NCI-H1092 treated with DMSO at 0.1 percent for 48 hours (cell line): ENCODE measurements at places on chromosomes 5 and 9.

GRCh38 chr9:92146610-92147009 is 31.4 kb upstream of the SPTLC1 start:
- DNase-seq = no peak

DNA sequence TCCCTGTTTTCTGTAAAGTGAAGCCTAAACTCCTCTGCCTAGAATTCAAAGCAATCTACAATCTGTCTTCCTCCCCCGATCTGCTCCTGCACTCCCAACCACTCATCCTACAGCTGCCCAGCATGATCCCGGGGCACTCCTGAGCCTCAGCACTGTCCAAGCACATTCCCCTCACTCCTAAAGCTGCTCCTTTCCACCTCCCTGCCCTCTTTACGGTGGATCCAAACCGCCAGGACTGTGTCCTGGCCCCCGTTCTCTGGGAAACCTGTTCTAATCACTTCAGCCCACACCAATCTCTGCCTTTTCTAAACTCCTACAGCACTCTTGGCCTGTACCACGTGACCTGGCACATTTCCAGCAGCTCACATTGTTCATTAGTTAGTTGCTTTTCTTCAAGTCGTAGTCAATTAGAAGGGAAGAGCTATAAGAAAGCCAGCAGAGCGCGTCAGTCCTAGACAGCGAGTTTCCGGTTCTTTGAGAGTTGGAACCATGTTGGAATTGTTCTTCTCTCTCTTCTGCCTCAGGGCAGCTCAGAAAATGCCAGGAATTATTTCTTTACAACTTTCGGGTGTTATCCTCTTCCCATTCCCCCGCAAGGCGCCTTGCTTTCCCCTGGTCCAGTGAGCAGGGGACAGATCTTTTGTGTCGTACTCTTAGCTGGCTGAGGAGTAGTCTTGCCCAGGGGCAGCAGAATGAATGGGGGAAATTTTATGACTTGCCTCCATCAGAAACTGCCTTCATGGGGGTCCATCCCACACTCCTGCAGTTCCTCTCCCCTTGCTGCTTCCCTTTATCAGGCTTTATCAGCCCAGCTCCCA is 60.7 kb downstream of the NRG2 start:
- DNase-seq = no peak

DNA sequence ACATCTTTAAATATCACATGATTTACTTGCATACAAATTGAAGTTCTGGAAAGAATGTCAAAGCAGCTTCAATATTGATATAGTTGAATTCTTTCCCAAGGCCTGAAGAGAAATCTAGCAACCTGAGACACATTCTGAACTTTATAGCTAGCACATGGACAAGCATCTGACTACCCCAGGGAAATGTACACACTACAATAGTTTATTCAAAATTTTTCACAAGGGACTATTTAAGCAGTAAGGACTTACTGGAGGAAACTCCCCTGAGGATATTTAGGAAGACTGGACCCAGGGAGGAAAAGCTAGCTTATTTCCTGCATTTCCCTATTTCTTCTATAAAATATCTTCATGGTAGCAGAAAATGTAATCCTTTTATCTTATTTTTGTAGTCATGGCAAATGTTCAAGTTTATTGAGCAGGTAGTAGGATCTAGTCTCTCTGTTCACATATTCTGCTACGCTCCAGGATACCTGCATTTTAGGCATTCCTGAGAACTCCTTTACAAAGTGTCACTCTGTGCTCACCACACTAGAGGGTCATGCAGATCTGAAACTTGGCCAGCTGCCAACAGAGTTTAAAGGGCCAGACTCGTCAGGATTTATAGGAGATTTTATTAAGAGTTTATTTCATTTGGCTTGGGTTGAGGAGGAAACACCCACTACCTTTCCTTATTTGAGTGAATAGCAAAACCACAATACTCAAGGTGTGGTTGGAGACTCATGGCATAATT is 348.4 kb upstream of the FTMT start:
- DNase-seq = no peak

DNA sequence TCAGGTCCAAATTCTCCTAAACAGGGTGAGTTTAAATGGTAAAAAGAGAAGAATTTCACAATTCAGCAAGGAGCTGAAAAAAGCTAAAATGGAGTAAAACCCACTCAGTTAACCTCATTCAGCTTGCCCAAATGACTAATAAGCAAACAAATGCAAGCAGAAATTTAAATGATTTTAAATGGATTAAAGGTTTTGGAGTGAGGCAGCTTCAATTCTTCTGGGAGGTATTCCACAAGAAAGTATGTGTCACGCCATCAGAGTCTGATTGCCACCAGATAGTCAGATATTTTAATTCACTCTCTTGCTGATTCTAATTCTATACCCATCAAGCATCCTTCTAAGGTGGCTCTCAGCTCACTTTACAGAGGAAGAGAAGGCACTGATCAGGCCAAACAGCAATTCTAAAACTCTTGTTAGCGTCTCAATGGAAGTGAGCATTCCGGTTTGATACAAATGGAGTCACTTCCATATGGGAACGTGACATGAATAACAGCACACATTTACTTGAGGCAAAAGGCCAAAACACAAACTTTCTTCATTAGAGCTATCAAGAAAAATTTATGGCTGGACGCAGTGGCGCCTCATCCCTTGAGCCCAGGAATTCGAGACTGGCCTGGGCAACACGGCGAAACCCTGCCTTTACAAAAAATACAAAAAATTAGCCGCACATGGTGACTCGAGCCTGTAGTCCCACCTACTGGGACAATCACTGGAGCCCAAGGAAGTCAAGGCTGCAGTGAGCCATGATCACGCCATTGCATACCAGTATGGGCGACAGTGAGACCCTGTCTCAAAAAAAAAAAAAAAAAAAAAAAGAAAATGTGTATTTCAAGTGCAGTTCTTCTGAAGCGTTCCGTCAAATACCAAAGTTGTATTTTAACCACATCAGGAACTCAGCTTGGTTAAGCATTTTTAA is 2.0 kb downstream of the CLK4 start:
- DNase-seq = no peak

DNA sequence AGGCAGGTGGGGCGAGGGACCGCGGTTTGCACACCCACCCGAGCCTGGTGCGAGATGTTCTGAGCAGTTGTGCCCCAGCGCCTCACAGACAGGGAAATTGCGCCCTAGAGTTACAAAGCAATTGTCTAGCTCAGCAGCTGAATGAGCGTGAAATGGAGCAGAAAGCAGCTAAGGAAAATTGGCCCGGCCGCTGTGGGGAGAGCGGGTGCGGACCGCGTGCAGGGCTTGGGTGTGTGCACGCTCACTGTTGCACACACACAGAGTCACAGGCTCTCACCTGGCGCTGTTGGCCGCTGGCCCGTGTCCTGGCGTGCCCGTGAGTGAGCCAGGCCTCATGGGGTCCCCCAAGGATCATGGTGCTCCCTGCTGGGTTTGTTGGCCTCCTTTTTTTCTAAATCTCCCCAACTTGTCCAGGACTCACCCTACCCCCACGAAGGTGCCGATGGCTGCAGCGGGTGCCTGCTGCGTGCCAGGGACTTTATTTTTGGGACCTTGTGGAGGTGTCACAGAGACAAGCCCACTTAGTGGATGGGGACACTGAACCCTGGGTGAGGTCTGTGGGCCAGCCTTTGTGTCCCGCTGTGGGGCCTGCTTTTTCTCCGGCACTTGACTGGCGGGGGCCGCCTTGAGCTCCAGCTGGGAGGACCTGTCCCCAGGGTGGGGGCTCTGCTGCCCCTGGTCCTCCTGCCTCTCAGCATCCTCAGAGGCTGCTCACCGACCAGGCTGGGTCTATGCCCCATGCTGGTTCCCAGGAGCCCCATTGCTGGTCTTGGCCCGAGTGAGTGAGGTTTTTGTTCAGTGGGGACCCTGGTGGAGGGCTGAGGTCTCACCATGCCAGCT is 5.2 kb downstream of the RXRA start:
- no peak for DNase-seq

DNA sequence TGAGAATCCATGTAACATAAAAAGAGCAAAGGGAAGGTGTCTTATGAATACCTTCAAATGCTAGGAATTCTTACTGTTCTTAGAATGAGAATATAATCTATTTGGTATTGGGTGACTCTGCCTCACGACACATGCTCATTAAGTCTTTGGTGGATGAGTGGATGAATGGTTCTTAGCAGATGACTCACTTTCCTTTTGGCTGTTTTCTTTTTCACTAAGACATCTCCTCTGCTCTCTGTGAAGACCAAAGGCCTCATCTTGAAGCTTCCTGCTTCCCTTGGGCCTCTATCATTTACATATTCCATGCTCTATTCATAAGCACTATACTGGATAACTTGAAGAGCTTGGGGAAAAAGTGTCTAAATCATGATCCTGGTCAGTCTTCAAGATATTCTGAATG is 468.1 kb downstream of the SPATA31D1 start:
- no peak for DNase-seq

- DNase-seq = no peak
Observed at GRCh38 chr5:160237571-160238093, 8.3 kb downstream of the FABP6 start.

DNA sequence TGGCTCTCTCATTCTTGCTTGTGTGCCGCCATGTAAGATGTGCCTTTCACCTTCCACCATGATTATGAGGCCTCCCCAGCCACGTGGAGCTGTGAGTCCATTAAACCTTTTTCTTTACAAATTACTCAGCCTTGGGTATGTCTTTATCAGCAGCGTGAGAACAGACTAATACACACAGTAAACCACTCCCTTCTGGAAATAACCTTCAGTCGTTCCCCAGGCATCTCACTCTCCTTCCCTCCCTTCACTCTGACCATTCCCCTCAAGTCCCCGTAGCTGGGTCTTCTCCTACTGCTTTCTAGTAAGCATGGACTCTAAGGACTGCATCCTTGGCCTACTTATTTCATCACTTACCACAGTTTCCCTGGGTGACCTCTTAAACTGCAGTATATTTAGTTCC is 493.9 kb downstream of the CCDC171 start:
- no peak for DNase-seq

DNA sequence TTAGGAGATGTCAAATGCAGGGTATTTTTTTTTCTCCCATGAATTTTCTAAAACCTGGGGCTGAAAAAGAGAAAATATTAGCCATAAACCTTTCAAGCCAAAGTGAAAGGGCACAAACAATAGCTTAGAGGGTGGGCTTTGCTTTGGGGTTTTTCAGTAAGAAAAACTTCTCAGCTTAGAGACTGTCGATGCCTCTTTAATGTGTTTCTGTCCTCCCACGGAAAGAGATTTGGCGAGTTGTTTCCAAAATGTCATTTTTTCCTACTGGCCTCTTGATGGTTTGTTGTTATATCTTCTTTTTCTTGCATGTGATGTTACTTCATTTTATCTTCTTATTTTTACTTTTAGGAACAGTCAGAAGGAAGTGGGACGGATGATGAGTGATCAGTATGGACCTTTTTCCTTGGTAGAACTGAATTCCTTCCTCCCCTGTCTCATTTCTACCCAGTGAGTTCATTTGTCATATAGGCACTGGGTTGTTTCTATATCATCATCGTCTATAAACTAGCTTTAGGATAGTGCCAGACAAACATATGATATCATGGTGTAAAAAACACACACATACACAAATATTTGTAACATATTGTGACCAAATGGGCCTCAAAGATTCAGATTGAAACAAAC is 177.3 kb downstream of the SMARCA2 start:
- DNase-seq = no peak

DNA sequence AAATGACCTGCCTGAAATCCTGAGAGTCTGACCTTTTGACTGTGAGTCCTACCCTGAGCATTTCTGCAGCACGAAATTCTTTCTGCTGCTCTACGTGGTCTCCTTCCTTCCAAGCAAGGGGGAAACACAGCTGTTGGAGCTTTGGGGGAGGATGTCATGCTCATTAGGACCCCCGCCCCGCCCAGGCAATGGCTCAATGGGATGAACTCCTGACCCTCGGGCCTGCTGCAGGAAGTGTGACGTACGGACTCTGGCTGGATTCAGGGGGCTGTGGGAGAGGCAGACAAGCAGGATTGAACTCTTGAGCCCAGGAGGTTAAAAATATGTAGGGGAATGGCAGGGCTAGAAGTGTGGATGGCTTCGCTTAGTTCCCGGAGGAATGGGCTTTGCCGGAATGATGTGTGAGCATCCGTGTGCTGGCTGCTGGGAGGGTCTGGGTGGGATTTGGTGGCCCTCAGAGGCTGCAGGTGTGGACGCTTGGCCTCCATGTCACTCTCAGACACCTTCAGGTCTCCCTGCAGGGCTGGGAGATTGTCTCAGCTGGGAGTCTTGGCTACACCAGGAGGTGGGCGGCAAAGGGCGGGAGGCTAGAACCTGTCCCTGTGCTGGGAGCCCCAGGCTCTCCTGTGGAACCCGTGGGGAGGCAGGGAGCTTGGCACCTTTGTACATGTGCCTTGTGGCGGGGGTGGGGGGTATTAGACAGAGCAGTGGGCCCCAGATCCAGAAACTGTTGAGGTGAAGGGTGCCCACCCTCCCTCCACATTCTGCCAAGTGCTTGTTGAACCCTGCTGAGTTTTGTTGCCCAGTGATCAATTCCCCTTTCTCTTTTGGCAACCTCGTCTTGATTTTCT is 26.3 kb downstream of the STC2 start:
- no peak for DNase-seq

DNA sequence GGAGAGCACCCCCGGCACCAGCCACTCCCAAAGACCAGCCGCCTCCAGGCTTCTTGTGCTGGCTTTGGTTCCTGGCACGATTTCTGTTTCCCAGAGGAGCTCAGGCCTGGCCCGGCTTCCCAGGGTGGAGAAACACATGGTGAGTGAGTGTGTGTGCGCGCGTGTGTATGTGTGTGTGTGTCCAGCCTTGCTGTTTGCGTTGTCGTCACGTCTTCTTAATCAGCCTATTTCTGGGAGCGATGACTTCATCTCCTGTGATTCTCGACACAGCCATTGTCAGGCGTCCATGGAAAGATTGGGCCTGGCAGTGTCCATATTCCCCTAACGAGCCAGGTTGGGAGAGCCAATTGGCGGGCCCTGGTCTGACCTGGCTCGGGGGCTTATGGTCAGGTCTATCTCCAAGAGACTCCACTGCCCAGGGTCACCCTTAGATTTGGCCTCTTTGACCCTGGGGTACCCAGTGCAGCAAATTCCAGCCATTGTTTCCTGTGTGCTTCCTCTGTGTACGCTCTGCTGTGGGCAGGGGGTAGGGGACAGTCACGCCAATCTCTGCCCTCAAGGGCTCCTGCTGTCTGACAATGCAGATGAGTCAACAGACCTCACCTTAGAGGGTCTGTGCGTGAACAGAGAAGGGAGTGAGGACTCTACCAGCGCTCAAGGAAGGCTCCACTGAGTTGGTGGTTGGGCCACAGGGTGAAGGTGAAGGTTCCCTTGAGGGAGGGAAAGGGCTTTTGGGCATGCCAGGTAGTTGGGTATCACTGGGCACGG is 73.8 kb downstream of the DAB2IP start:
- DNase-seq = no peak

DNA sequence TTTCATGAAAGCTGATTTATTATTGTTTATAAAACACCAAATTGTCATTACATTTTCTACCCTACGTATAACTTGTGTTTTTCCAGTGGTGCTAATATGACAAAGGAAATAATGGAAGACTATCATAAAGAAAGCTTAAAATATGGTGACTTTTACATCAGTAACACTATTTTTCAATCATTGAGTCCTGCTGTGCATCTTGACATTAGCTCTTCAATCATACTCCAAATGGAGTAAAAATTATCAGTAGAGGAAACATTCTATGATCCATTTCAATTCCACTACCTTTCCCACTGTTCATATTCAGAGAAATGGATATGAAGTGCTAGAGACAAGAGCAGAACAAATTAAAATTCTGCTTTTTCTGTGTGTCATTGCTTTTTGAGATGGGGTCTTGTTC is 536.6 kb downstream of the RAB3C start:
- no peak for DNase-seq

- no peak for DNase-seq
Observed at GRCh38 chr5:115298811-115299210, 2.4 kb upstream of the CCDC112 start.
